ENCODE measurements at places on chromosomes 7 and 10.
A peak's percentile ranks its signal among the peaks of the same experiment; 100 is the strongest.

- no peak for DNase-seq
Observed at GRCh38 chr10:4819707-4820106, 6.3 kb upstream of the AKR1E2 start.

- DNase-seq = no peak
Observed at GRCh38 chr10:79132681-79133381, 64.1 kb downstream of the ZMIZ1 start.

DNA sequence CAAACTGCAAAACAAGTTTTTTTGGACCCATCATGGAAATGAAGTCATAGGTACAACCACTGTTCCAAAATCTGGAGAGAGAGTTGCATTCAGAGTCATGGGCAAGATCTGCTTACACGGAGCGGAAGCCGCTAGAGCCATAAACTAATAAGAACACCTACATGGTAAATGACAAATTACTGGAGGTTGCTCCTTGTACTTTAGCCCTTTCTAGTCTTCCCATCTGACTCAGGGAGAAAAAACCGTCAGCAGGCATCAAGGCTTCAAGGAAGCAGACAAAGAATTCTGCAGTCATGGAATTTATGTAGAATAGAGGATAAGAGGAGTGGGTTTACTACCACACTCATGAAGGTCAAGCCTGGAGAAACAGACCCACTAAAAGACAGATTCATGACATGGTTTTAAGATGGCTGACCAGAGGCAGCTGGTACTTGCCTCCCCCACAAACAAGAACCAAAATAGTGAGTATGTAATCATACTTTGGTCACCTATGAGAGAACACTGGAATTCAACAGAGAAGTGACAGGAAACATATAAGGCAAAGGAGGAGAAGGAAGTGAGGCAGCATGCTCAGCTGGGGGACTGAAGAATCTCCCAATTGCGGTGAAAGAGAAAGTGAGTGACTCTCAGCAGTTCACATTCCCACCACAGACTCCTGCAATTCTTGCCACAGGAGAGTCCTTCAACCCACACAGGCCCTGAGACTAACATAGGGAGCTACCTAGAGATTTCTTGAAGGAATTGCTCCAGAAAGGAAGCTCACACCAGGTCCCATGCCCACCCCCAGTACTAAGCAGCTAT, 42.4 kb upstream of the ASAH2 start:
- DNase-seq = no peak

DNA sequence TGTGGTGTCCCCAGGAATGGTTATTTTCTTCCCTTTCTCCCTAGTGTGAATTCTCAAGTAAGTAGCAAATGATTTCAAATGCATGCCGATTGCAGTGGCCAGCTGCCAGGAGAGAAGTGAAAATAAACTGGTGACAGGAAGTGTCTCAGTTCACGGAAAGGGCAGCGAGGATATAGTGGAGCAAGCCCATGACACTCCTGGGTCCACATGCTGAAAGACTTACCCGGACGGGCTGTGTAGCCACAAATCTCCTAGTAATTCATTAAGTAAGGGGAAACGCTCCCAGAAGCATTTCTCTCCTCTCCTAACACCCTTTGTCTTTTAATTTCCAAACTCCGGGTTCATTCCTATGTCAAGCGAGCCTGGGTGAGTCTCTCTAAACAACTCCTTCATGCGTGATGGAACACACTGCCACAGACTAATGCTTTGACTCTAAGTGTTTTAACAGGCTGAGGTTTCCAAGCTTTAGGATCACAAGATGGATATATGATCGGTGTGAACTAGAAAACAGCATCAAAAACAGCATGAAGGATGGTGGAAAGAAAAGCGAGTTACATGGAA, 125.6 kb downstream of the CYP26A1 start:
- DNase-seq = peak; percentile 30

DNA sequence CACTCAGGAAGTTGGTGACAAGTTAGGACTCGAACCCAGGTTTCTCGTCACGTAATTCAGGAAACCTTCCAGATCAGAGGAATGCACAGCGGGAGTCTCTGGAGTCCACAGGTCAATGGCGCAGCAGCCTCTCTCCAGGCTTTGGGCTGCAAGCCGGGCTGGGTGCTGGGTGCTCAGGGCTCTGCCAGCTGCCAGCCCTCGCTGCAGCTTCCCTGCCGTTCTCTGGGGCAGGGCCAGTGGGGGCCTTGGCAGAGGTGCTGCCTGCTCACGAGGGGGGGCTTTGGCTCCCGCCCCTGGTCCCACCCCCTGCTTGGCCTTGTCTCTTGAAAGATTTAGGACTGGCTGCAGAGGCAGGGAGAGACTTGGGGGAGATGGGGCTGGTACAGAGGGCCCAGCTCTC, at the start of gene TACR2:
TSS of gene TACR2 (minus strand) at position 224 of the 400 bp plus-strand sequence. CDS start 595 bp downstream, outside the sequence.
- DNase-seq = no peak

Data from HFFc6 (cell line).